ENCODE measurements at places on chromosomes 2 and 18.

DNA sequence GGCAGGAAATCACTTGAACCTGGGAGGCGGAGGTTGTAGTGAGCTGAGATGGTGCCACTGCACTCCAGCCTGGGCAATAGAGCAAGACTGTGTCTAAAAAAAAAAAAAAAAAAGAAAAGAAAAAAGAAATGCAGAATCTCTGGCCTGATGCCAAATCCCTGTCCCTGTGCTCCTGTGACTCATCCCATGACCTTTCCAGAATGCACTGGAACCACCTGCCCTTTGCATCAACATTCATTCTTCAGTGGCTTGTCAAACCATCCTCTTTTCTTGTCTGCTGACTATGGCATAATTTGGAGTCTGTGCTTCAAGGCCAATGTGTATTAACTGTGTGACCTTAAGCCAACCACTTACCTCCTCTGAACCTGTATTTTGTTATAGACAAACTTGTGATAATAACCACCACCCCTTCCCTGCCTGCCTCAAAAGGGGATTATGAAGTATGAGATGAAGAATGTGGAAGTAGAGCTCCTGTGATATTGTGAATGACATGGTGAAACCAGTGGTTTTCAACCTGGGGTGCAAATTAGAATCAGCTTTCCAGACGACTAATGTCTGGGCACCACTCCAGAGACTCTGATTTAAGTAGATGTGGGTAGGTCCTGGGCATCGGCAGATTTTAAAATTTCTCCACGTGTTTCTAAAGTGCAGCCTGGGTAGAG lies 189.3 kb downstream of the CLIP4 start:
- no peak for DNase-seq

- DNase-seq, result no peak
Measured at GRCh38 chr2:156505696-156506095, 69.5 kb downstream of the GPD2 start.

DNA sequence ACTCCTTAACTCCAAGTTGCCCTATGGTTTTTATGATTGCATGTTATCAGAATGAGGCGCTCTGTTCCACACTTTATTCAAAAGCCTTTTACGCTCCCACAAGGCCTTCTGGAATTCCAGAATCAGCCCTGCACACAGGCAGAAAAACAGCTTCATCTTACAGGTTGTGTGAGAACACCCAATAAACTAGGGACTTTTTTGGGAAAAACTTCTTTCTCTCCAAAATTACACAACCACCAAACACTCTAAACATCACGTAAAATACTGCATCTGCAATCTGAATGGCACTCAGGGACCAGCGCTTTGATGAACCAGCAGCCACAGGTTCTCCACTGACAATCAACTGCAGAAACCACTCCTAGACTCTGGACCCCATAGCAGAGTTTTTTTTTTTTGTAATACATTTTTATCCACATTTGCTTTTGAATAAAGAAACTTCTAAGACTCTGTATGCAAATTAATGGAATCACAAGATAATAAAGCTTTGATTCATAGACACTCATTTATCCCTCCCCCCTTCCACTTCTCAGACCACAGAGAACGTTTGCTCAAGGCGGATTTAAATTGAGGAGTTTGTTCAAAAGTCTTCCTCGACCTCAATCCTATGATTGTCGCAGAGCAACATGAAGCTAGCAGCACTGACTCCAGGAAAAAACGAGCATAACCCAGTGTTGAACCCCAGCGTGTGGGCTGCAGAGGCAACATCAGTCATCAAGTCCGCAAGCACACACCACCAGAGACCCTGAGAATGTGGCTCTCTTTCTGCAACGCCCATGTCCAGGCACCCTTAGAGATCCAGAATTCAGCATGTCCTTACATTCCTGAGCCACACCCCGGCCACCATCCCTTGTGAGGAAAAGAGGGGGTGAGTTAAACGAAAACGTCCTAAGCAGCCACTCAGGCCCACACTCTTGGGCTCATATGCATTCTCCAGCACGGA lies 116.5 kb downstream of the MBP start:
- no peak for DNase-seq

GRCh38 chr2:61750624-61751023 lies 103.2 kb downstream of the FAM161A start:
- DNase-seq, result no peak

DNA sequence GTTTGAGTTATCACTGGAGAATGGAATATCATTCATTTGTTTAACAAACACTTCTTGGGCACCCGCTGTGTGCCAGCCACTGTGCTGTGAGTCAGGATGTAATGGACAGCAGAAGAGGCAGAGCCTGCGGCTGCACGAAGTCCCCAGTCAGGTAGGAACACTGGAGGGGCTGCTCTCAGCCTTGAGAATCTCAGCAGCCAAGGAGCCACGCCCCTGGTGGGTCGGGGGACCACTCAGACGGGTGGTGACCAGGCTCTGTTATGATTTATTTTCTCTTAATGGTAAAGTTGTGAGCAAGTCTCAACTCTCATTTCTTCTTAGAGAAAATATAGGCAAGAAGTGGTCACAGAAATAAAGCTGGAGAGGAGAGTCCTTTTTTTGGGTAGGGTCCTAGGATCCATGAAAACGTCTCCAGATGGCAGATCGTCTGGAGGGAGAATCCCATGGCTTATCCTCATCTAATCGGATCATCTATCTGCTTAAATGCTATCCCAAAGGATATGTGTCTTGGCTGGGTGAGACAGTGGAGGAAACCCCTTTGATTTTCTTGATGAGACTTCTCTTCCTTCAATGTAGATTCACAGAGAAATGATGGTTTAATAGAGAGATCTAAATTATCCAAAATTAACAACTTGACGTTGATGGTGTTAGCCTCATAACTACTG lies 129.1 kb upstream of the LGALSL start:
- no peak for DNase-seq

- DNase-seq, result no peak
Measured at GRCh38 chr2:220036431-220036830, 409.0 kb downstream of the SLC4A3 start.

- DNase-seq, result no peak
Measured at GRCh38 chr2:231170055-231170454, 28.4 kb upstream of the ARMC9 start.

DNA sequence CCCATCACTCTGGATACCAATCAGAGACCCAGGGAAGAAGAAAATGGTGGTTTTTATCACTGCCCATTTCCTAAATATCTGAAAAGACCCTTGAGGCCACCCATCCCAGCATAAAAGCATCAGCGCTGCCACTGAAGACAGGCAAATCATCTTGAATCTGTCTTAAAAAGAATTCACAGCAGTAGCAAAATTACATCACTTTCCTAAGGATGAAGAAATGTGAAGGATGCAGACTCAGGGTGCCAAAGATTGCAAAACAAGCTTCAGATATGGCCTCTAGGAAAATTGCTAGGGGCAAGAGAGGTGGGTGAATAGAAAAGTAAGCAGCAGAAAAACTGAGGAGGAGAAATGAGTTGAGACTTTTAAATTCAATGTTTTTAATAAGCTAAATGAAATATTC lies 70.0 kb downstream of the SLC25A12 start:
- no peak for DNase-seq

GRCh38 chr2:195610717-195611116 lies 46.3 kb upstream of the SLC39A10 start:
- DNase-seq, result no peak

DNA sequence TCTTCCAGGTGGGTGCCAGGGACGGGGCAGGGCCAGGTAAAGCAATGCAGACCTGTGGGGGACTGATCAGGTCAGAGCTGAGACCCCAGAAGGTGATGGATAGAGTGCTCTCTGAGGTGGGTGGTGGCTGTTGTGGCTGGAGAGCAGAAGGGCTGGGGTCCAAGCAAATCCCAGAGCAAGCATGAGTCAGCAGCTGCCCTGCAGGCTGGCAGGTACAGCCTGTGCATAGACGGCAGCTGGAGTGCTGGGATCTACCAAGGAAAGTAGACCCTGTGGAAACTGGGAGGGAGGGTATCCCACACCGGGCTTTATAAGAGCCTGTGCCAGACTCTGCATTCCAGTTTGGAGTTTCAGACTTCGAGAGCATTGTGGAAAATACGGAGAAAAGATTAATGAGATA lies 663 bp downstream of the TRIM54 start:
- DNase-seq, result no peak

DNA sequence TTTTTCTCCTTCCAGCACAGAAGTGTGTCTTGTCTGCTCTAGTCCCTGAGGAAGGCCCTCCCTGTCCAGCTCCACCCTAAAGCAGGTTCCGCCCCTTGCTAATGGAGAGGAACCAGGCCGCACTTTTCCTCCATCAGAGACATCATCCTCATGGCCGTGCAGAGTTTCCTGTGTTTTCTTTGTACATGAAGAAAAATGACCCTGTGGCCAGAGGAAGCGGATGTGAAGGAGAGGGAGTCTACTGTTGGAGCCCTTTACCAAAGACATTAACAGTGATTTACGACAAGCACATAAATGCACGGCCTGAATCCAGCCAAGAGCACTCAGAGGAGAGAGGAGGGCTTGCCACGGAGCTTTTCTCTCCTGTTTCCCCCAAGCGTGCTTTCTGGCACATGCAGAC lies 109.5 kb downstream of the RNF144A start:
- no peak for DNase-seq

DNA sequence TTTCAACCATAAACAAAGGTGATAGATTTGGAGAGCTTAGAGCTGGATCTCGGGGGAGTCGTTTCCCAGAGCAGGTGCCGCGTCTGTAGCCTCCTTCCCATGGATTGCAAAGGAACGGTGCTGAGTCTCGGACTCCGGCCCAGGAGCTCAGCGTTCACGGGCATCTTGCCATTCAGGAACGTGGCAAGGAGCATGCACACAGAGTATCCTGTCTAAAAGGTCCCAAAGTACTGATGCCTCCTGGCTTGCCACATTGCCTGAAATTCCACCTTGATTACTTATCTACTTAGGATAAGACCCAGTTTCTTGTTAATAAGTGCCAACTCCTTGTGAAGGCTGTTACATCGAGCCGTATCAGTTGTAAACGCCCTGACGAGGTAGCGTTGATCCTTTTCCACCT lies 197.8 kb upstream of the MYT1L start:
- no peak for DNase-seq

GRCh38 chr18:13889671-13890070 lies 25.7 kb downstream of the MC2R start:
- DNase-seq, result no peak

GRCh38 chr2:66305718-66306117 lies 129.2 kb upstream of the MEIS1 start:
- peak; percentile 90 for DNase-seq

- DNase-seq, result no peak
Measured at GRCh38 chr2:62415019-62415431, 91.0 kb downstream of the TMEM17 start.

GRCh38 chr18:27954226-27954625 lies 222.7 kb downstream of the CDH2 start:
- no peak for DNase-seq

DNA sequence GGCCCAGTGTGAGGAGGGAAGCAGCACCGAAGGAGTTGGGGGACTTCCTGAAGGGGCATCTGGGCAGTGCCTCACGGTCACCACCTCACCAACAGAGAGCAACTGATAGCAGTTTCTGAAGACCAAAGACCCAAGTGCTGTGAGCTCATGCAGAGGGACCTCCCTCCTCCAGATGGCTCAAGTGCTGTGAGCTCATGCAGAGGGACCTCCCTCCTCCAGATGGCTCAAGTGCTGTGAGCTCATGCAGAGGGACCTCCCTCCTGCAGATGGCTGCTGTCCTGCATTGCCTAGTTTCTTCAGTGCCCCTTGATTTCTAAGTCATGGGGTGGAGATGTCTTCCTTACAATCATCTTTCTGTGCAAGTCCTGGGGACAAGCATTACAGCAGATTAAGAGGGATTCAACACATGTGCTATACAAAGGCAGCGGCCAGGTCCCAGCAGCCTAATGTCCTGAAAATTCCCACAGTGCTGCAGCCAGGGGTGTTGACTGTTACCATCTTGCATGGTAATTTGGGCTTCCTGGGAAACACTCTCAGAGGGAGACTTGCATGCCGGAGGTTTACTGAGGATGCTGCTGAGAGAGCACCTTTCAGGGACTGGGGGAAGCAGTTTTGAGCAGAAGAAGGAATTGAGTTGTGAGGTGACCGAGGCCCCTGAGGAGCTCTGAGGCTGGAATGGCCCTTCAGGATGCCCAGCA lies 409.3 kb downstream of the GALR1 start:
- no peak for DNase-seq

DNA sequence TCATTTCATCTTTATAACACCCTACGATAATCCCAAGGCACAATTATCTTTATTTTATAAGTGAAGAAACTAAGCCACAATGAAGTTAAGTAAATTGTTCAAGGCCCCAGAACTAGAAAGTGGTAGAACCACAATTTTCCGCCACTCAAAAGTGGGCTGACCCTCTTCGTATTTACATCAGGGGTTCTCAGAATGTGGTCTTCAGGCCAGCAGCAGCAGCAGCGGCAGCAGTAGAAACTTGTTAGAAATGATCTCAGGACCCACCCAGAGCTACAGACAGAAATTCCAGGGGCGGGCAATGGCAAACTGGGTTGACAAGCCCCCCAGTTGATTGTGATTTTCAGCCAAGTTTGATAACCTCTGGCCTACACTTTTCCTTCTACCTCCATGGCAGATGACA lies 62.8 kb downstream of the LBH start:
- no peak for DNase-seq

- DNase-seq, result no peak
Measured at GRCh38 chr18:60555625-60556024, 183.1 kb upstream of the MC4R start.

DNA sequence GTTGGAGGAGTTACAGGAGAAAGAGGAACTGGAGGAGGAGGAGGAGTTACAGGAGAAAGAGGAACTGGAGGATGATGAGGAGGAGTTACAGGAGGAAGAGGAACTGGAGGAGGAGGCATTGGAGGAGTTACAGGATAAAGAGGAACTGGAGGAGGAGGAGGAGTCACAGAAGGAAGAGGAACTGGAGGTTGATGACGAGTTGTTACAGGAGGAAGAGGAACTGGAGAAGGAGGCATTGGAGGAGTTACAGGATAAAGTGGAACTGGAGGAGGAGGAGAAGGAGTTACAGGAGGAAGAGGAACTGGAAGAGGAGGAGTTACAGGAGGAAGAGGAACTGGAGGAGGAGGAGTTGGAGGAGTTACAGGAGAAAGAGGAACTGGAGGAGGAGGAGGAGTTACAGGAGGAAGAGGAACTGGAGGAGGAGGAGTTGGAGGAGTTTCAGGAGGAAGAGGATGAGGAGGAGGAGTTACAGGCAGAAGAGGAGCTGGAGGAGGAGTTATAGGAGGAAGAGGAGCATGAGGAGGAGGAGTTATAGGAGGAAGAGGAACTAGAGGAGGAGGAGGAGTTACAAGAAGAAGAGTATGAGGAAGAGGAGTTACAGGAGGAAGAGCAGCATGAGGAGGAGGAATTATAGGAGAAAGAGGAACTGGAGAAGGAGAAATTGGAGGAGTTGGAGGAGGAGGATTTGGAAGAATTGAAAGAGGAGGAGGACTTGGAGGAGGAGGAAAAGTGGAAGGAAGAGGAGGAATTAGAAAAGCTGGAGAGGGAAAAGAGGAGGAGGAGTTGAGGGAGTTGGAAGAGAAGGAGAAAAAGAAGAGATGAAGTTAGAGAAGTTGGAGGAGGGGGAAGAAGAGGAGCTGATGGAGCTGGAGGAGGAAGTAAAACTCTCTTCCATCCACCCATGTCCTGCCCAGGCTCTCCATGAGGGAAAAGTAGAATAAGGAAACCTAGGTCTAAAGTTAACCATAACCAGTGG lies 37.2 kb downstream of the CLASP1 start:
- DNase-seq, result no peak
